CD8-positive, alpha-beta memory T cell (primary cell): ENCODE measurements at places on chromosomes 11 and 22.

- DNase-seq: no peak
Measured at GRCh38 chr22:36289406-36289870, 36.5 kb downstream of the APOL1 start.

- no peak for DNase-seq
Measured at GRCh38 chr11:16924826-16925560, 89.2 kb downstream of the PLEKHA7 start.

- no peak for DNase-seq
Measured at GRCh38 chr11:65429724-65430405, 7.3 kb downstream of the NEAT1 start.

GRCh38 chr22:49052023-49052538 is 775.6 kb downstream of the BRD1 start:
- DNase-seq: peak; percentile 12

- no peak for DNase-seq
Measured at GRCh38 chr22:19011075-19011474, 75.0 kb upstream of the PRODH start.

DNA sequence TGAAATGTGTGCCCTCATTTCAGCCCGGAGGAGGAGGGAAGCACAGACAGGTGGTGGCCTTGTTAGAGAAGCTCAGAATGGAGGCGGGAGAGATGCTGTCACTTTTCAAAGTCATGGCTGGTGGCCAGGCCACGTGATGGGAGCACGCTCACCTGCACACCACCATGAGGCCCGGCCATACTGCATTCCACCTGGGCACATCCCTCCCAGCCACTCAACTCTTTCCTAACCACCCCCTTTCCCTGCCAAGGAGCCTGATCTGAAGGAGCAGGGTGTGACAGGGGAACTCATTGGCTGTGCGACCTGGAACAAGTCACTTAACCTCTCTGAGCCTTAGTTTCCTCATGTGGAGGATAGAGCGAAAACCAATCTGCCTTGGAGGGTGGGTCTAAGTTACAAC is 364.5 kb downstream of the CTTN start:
- no peak for DNase-seq

GRCh38 chr11:68090706-68091105 is 30.5 kb downstream of the CHKA start:
- no peak for DNase-seq

DNA sequence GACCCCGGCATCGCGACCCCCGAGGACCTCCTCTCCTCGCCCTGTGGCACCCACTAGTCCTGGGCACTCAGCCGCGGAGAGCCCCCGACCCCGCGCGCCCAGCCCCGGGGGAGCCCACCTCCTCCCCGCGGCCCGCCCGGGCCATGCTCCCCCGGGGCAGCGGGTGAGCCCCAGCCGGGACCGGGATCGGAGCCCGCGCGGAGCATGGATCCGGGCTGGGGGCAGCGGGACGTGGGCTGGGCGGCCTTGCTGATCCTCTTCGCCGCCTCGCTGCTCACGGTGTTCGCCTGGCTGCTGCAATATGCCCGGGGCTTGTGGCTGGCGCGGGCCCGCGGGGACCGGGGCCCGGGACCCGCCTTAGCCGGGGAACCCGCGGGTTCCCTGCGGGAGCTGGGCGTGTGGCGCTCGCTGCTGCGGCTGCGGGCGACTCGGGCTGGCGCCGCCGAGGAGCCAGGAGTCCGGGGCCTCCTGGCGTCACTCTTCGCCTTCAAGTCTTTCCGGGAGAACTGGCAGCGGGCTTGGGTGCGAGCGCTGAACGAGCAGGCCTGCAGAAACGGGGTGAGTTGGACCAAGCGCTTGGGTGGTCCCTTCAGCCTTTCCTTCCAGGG is 498 bp downstream of the C2CD2L start:
- no peak for DNase-seq

DNA sequence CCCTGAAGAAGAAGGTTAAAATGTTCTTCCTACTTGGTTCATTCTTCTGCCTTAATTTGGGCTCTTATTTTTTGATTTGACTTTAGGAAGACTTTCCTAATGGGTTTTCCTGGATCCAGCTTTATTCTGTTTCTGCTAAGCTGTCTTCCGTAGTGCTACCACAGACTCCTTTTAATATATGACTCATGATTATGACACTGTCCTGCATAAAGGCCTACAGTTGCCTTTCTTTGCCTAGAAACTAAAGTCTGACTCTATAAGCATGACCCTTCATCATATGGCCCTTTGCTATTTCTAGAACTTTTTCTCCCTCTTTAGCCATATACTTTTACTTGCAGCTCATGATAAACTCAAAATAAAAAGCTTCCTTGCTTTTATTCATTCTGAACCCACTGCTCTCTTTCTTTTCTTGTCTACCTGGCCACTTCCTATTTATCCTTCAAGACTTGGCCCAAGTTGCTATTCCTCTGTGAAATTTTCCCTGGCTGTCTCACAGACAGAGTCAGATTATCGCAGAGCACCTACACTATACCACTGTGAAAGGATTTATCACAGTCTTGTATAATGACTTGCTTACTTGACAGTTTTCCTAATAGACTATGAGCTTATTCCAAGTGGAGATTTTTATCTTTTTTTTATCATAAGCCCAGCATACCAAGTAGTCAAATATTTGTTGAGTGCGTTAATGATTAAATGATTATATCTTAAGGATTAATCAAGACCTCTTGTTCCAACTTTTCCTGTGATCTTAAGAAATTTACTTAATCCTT is 24.7 kb downstream of the TBCEL start:
- DNase-seq: no peak

GRCh38 chr11:130674686-130675308 is 226.4 kb downstream of the ADAMTS15 start:
- DNase-seq: no peak

DNA sequence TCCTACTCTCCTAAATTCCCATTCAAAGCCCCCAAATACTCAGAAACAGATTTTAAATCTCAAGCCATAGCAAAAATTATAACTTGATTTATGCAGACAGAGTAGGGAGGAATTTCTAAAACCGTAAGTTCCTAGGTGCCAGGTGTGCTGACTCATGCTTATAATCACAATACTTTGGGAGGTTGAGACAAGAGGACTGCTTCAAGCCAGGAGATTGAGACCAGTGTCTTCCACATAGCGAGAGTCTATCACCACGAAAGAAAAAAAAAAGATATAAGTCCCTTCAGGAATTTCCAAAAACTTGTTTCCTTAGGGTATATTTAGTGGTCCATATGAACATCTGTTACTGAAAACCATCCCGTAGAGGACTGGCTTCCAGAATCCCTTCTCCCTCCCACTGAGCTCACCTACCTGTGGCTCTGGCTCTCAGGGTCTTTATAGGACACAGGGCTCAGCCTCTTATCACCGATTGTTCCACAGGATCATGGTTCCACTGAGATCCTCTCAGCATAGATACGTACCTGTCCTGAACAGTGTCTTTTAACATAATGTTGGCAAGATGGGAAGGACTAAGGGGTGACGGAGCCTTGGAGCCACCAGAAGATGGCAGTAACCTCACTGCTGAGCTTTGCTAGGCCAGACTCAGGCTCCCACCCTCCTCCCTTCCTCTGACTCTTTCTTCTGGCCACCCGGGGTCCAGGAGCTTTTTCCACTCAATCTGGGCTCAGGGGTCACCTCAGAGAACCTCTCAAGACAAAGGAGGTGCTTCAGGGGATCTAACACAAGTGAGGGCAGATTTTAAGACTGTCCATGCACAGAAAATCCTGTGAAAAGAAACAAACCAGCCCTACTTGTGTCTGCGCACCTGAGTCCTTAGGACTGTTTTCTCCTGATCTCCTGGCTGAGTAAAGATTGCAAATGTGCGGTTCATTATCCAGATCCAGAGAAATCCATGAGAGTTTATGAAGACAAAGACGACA is 117.5 kb upstream of the TOP3B start:
- no peak for DNase-seq

- DNase-seq: no peak
Measured at GRCh38 chr11:73384531-73384871, 8.3 kb downstream of the RELT start.

DNA sequence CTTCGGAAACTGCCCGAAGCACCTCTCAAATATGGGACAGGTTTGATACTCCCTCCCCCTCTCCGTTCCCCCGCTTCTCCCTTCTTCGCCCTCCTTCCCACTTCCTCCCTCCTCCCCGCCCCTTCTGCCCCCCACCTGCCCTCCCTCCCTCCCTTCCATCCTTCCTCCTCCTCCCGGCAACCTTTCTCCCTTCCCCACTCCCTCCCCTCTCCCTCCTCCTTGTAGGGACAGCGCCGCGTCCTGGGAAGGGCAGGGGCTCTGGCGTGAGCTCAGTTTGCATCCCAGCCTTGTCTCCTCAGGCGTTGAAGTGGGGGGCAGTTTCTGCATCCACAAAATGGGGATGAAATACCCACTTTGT is 6.1 kb upstream of the NFAM1 start:
- DNase-seq: no peak

DNA sequence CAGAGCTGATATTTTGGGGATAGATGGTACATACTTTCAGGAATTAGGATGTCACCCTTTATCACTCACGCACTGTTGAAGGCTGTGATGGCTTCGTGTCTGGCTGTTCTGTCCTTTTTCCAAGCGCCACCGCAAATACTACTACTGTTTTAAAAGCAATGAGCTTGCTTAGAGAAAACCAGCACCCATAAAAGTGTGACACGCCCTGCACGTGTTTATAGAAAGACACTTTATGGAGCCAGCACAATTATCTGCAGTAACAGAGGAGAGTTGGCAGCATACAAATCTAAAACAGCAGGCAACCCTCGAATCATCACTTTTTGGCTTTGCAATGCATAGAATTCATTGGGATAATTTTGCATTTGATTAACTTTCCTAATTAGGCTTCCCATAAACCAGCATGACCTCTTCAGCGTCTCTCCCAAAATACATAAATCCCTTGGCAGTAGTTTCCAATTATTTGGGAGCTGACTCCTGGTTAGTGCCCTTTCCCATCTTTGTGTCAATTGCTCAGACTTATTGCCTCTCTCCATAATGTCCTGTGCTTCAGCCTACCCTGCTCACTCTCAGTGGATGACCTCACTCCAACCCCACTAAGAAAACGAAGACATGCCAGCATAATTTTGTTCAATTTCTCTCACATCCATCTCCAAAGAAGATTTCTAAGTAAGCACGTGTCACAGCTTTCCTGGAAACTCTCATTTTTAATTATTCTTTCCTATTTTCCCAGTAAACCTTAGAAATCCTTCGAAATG is 118.7 kb upstream of the LARGE1 start:
- DNase-seq: no peak

- peak; percentile 3 for DNase-seq
Measured at GRCh38 chr11:8055091-8055835, 25.7 kb upstream of the TUB start.

DNA sequence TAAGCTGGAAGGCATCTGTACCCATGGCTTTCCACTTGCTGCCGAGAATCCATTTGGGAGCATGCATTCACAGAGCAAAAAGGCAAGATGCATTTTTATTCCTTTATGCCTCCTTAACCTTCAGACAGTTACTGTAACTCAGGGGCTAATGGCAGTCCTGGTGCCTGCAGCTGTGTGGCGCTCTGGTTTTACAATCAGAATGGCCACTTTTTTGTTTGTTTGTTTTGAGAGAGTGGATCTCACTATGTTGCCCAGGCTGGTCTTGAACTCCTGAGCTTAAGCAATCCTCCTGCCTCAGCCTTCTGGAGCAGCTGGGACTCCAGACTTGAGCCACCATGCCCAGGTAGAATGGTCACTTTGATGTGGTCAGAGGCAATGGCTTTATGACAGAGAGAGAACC is 101.8 kb downstream of the NAV2 start:
- no peak for DNase-seq

- no peak for DNase-seq
Measured at GRCh38 chr11:57095417-57095816, 86.3 kb upstream of the LRRC55 start.

- DNase-seq: no peak
Measured at GRCh38 chr11:35260342-35260985, 121.5 kb downstream of the CD44 start.

GRCh38 chr11:130560781-130561109 is 112.3 kb downstream of the ADAMTS15 start:
- no peak for DNase-seq

- DNase-seq: no peak
Measured at GRCh38 chr11:40290171-40290631, 1169.3 kb downstream of the LRRC4C start.

GRCh38 chr11:73577496-73577917 is 20.4 kb downstream of the FAM168A start:
- no peak for DNase-seq

- no peak for DNase-seq
Measured at GRCh38 chr11:58933661-58934060, 5.6 kb upstream of the GLYATL1 start.

- no peak for DNase-seq
Measured at GRCh38 chr11:11312738-11313137, 40.3 kb downstream of the CSNK2A3 start.

- DNase-seq: no peak
Measured at GRCh38 chr11:65595543-65596281, at the start of gene KCNK7. Gene KCNK7, minus strand, starts transcription at chr11:65595800. Its CDS starts 28 bp downstream, at chr11:65595772.

DNA sequence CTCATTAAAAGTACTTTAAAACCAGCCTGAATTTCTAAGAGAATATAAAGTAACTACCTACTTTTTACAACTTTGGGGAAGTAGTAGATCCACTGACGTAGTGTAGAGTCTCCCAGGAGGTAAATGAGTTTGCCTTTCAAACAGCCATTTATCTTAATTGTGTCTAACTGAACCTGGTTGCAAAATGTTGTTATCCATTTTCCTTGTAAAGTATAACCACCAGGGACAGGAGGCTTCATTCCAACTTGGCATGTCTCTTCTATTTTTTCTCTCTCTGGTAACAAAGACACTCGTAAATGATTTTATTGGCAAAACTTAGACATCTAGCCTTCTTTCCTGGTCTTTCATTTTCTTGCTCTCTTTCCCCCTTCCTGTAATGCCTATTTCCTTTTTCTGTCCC is 36.9 kb downstream of the NXPE1 start:
- DNase-seq: no peak

DNA sequence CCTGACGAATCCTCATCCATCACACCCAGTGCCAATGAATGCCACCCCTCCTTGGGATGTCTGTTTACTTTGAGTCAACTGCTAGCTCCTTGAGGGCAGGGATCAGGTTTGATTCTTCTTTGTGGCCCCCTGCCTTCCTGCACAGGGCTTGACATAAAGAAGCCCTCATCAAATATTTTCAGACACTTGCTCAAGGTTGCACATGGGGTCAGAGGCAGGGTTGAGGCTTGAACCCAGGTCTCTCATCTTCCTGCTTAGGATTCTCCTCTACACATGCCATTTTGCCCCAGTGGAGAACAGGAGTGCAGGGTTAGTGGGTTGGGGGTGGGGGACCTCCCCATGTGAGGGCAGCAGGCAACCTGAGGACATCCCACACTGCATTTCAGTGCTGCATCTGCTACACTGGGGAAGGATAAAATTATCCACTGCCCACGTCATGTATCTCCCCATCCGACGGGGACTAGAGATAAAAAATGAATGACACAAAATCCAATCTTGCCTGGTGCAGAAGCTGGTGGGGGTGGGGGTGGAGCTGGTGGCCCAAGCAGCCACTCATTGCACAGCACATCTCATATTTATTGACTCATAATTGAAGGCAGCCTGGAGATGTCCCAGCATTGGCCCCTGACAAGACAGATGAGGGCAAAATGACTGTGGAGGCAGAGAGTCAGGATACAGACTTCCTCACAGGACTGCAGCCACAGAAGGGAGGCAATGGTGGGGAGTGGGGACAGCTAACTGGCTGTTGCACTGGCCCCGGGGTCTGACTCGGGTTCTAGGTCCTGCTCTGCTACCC is 41.3 kb downstream of the NEU3 start:
- DNase-seq: no peak

GRCh38 chr11:67275606-67276409 is 9.5 kb downstream of the GRK2 start:
- DNase-seq: no peak
